ENCODE measurements at places on chromosomes 6 and 20.
A peak's percentile ranks its signal among the peaks of the same experiment; 100 is the strongest.

DNA sequence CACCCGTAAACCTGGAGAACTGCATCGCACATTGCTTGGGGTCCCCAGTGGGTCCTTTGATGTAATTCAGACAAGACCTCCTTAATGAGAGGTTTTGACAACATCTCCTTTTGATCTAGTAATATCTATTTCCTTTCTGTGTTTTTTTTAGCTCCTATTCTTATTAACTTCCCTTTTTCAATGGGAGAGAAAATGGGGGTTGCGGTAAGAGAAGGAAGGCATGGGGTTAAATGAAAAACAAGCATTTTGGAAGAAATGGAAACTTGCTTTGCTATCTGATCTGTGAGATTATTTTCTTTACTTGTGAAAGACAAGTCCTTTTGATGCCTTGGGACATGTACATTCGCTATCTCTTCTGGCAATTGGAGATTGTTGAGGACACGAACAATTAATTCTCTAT, 418.6 kb upstream of the MAN1A1 start:
- no peak overlapping the region for H3K4me3 ChIP-seq
- DNase-seq: no peak
- no peak overlapping the region for H3K27ac ChIP-seq
- peaks cover 7% of the 10 kb centered on the region for H3K4me1 ChIP-seq
- H3K27me3 ChIP-seq: peaks cover 5% of the 10 kb centered on the region

DNA sequence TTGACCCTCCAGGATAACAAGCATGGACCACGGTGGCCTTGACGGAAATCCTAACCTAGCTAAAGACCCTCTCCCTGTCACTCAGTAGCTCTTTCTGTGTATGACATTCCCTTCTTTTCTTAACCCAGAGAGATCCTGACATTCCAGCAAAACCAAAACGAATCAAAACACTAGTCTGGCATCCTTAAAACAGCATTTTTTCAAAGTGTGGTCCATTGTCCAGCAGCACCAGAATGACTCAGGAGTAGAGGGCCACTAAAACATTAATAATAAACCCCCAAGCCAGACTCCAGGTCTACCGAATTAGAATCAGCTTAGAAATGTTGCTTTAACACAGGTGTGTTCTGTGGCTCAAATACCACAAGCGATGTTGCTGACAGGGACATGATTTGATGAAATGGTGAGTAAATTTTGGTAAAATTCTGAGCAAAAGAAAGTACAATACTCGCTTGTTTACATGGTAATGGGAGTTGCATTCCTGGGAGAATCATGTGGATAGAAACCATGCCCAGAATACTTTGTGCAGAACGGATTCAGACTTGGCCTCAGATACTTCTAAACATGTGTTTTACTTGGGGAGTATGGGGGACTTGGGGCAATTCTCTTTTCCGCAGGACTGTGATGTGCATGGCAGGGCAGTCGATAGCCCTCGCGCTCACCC, 174.2 kb upstream of the KCNG1 start:
- no peak overlapping the region for H3K27ac ChIP-seq
- no peaks in the 10 kb centered on the region for H3K4me1 ChIP-seq
- no peak overlapping the region for H3K4me3 ChIP-seq
- no peaks in the 10 kb centered on the region for H3K36me3 ChIP-seq
- DNase-seq: no peak

- DNase-seq: no peak
- H3K4me1 ChIP-seq: no peaks in the 10 kb centered on the region
- no peaks in the 10 kb centered on the region for H3K27me3 ChIP-seq
- H3K4me3 ChIP-seq: no peak overlapping the region
- no peaks in the 10 kb centered on the region for H3K36me3 ChIP-seq
- H3K27ac ChIP-seq: no peak overlapping the region
These were observed 191.1 kb downstream of the SAMD5 start for GRCh38 chr6:147699637-147700036.

- no peak overlapping the region for H3K4me3 ChIP-seq
- H3K27me3 ChIP-seq: peaks cover 5% of the 10 kb centered on the region
- no peaks in the 10 kb centered on the region for H3K36me3 ChIP-seq
- no peaks in the 10 kb centered on the region for H3K4me1 ChIP-seq
- H3K27ac ChIP-seq: no peak overlapping the region
- no peak for DNase-seq
These were observed 54.2 kb downstream of the ROS1 start for GRCh38 chr6:117371492-117371891.

DNA sequence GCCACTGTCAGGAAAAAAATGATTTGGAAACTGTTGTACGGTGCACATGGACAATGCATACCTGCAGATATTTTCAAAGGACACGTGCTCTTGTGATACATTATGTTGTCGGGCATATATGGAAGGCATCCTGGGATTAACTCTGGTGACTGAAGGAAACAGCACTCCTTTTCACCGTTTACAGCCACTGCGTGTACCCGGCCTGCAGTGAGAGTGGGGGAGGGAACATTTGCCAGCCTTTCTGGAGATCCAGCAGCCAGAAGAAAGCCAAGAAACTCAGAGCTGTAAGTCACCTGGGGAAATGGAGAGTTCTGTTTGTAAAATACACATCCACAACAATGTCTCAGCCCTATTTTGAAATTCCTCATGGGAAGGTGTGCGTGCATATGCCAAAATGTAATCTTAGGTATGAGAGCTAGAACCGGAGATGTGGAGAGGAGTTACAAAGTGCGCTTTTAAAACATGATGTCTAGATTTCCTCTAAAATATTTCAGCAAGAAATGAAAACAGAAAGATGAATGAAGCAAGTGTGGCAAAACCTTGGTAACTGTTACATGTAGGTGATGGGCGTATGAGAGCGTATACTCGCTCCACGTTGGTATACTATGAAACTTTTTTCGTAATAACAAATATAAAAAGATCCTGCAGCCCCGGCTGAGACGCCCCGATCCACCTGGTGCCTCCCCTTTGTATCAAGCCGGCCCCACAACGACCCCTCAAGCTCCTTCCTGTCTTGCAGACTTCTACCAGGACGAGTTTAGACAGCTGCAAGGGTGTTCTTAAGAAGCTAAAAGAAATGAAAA, 8.6 kb upstream of the FOXF2 start:
- no peak for DNase-seq
- H3K4me1 ChIP-seq: peaks cover 8% of the 10 kb centered on the region
- no peaks in the 10 kb centered on the region for H3K36me3 ChIP-seq
- no peak overlapping the region for H3K27ac ChIP-seq

DNA sequence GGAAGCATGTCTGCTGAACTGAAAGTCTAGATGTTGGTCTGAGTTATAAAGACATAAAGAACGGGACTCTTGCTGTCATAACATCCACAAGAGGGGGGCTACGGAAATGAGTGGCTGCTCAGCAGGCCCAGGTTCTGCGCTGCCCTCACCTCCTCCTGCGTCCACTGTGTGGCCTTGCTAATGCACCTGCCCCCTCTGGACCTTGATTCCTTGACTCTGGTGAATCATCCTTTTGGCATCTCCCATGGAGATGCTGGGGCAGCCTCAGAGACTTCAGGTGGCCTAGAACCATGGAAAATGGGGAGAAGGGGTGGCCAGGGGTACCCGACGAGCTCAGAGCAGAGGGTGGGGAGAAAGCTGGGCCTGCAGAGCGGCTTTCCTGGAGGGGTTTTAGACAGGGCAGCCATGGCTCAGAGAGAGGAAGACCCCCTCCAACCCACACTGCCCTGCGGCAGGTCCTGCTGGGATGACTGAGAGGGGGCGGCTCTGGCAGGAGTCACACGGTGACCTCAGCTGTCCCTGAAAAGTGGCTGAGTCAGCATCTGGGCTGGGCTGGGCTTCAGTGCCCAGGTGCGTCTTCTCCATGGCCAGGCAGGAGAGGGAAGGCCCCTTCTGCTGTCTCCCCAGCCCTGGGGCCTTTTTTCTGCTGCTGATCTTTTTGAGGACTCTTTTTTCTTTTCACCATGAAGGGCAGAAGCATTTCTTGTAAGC, 46.9 kb downstream of the DLGAP4 start:
- no peaks in the 10 kb centered on the region for H3K36me3 ChIP-seq
- no peaks in the 10 kb centered on the region for H3K4me1 ChIP-seq
- peaks cover 19% of the 10 kb centered on the region for H3K27me3 ChIP-seq
- no peak for DNase-seq

DNA sequence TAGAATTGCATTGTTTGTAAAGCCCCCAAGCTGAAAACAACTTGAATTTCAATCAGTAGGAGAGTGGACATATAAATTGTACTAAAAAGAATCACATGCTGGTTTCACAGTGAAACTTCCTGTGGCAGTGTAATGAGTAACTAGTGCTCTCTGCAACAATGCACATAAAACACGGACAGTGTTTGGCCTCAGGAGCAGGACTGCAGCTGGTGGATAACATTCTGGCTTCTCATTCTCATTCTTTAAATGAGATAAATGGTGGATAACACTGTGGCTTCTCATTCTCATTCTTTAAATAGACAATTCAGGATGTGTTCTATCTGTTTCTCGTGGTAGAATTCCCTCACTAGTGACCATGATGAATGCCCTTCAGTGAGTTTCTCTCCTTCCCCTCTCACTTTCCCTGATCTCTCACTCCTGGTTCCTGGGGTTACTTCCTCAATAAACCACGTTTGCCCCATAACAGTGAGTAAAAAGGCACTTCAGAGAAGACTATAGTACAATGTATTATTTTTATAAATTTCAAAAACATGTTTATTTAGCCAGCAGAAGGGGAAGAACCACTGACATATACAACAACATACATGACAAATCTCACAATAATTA, 59.9 kb downstream of the SLC22A2 start:
- H3K27me3 ChIP-seq: peaks cover 6% of the 10 kb centered on the region
- DNase-seq: no peak
- H3K4me3 ChIP-seq: no peak overlapping the region
- no peaks in the 10 kb centered on the region for H3K4me1 ChIP-seq
- no peaks in the 10 kb centered on the region for H3K36me3 ChIP-seq

DNA sequence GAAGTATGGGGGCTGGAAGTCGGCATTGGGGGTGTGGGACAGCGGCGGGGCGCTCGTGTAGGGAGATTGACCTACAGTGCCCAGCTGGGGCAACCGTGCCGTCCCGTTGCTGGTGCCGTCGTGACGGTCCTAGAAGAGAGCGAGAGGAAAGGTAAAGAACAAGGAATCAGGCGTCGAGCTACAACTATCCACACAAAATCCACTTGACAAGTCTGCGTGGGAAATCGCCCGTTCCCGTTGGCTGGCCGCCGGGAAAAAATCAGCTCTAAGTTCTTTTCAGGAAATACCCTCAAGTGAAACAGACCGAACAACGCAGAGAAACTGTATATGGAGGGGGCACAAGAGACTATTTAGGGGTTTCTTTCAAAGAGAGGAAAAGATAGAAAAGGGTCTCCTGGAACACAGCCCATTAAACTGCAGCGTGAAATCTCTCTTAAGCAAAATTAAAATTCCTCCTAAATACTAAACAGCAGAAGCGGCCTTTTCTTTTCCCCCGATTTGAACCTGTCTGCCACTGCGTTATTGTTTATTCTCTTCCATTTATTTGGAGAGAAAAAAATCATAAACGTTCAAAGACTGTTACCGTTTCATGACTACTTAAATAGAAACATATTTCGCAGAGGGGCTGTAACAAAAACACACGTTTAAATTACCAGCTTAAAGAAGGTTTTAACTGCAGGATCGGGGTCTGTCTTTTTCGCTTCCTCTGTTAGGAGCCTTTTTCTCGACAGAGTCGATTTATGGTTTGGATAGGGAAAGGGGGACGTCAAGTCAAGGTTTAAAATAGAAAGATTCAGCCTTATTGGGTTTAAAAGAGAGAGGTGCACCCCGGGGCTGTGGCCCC, 4.4 kb downstream of the TFAP2A start:
- DNase-seq: no peak
- H3K4me3 ChIP-seq: peak overlapping the region; percentile 48
- peaks cover 14% of the 10 kb centered on the region for H3K4me1 ChIP-seq
- peaks cover 15% of the 10 kb centered on the region for H3K36me3 ChIP-seq
- peaks cover 30% of the 10 kb centered on the region for H3K27me3 ChIP-seq

DNA sequence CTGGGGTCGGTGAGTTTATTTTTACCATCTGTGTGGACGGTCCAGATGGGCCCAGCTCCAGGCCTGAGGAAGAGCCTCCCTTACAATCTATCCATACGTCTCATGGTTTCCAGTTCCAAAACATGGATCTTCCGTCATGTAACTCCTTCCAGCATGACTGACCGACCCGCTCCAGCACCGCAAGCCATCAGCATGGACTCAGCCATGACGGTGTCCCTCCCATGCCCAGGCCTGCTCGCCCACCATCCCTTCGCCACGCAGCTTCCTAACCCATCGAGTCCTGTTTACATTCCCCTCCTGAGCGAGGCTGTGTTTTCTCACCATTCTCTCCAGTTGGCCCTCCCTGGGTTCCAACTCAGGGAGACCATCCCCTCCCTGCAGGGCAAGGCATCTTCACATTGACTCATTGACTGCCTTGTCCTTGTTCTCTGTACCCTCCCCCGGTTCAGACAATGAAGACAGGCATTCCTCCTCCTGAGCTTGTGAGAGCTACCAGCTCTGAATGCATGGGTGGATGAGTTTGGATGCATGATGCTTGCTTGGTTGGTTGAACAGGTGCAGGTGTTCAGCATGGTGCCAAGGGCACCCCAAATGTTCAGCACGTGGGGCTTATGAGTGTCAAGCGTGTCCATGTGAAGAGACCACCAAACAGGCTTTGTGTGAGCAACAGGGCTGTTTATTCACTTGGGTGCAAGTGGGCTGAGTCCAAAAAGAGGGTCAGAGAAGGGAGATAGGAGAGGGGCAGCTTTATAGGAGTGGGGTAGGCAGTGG, 235.8 kb downstream of the SMOC2 start:
- no peaks in the 10 kb centered on the region for H3K4me1 ChIP-seq
- peaks cover 2% of the 10 kb centered on the region for H3K27me3 ChIP-seq
- H3K4me3 ChIP-seq: no peak overlapping the region

DNA sequence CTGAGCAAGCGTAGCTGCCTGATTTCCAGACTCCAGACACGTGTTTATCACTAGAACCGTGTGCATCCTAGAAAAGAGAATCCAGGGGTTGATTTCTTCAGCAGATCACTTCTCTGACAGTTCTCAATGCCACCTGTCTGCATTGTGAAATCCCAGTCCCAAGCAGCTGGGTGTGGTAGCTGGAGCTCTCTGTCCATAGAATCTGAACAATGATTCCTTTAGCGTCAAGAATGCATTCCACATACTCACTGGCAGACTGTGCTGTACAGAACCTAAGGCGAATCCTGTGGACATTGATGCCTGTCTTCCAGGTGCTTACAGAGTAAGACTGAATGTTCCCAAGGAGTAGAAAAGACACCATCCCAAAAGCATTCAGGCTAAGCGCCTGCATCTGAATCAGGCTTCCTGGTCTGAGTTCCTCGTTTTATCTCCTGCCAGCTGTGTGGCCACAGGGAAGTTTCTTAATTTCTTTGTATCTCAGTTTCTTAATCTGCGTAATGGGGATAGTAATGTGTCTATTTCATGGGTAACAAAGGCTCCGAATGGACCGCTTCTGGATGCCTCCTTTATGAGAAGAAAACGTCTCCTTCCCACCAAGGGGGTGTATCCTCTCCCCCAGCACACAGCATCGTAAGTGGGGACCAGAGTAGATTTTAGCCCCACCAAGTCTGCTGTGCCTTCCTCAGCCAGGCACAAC, 10.4 kb upstream of the TRAF3IP2 start:
- no peak overlapping the region for H3K27ac ChIP-seq
- no peak overlapping the region for H3K4me3 ChIP-seq
- no peaks in the 10 kb centered on the region for H3K4me1 ChIP-seq
- H3K27me3 ChIP-seq: peaks cover 10% of the 10 kb centered on the region

- DNase-seq: no peak
- peaks cover 7% of the 10 kb centered on the region for H3K27me3 ChIP-seq
- no peaks in the 10 kb centered on the region for H3K4me1 ChIP-seq
- no peak overlapping the region for H3K27ac ChIP-seq
- H3K36me3 ChIP-seq: no peaks in the 10 kb centered on the region
- no peak overlapping the region for H3K4me3 ChIP-seq
These were observed 223.7 kb upstream of the TSHZ2 start for GRCh38 chr20:52748285-52748932.
